ENCODE measurements at places on chromosomes 1 and 21.

DNA sequence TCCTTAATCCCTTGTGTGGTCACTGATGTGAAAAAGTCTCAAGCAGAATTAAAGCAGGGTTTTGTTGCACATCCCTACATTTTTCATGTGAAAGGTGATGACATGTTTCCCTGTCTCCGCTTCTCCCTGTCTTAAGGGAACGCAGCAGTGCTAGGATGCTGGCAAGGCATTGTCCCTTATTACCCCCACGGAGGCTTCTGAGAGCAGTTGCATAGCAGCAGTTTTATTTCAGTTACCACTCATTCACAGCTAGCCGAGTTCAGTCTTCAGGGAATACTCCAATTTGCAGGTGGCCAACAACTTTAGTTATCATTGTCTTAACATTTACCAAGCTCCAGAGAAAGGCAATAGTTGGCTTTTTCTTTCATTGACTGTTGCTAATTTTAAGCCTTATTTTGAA lies 89.1 kb downstream of the CLEC20A start:
- DNase-seq, result no peak

- DNase-seq, result no peak
Observed at GRCh38 chr1:26038477-26038876, 7.4 kb downstream of the SLC30A2 start.

DNA sequence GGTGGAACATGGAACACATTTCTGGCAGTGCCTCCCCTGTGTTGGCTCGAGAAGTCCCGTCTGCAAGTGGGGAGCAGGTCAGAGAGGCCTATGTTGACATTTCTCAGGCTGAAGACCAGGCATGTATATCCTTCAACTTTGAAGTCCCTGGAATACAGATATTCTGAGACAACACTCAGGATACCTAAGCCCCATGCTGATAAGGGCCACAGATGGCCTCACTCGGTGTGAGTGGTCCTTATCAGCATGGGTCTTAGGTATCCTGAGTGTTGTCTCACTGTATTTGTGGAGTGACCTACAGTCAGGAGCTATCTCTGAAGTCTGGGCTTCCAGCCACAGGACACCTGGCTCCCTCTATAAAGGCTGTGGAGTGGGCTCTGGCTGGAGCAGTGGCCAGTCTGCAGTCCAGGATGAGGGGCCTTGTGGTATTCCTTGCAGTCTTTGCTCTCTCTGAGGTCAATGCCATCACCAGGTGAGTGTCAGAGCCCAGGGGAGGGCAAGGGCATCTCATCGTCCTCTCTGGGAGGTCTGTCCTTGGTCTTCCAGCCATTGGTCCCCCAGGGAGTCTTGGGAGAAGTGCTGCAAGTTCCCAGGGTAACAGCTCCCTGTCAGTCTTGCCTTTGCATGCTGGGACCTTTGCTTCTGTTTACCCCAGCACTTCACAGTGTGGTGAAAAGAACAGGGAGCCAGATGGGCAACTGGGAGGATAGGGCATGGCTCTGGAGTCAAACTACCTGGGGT lies 29.6 kb downstream of the PROK1 start:
- no peak for DNase-seq

DNA sequence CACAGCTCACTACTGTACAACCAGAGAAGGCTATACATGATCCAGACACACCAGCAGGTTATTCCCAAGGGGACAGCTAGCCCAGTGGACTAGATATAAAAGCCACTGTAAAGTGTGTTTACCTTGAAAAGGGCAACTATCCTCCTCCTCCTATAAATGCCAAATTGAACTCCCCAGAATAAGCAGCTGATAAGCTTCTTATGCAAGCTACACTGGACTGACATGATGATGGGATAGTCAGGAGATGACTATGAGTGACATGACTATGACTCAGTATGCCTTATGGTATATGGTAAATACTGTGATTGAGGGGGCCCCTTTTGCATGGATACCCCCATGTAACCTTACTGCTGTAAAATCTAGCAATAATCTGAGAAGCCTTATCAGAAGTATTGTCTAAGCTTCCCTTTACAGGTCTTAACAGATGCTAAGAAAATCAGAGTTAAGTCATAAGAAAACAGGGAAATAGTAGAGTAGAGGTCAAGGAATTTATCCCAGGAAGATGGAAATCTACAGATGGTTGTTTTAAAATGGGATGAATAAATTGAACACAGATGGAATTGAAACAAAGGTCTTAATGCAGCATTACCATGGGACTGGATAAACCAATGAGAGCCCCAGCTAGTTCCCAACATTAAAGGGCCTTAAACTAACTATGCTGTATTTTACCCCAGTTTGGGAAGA lies 55.8 kb downstream of the TRIM33 start:
- DNase-seq, result no peak

DNA sequence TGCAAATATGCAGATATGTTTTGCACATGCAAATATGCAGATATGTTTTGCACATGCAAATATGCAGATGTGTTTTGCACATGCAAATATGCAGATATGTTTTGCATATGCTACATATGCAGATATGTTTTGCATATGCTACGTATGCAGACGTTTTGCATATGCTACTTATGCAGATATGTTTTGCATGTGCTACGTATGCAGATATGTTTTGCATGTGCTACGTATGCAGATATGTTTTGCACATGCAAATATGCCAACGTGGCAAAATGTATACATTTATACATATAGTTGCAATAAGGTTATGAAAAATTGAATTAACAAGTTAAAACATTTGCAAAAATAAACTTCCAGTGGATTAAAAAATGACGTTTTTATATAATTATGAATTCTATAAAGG lies 30.8 kb upstream of the TP53BP2 start:
- DNase-seq, result no peak

DNA sequence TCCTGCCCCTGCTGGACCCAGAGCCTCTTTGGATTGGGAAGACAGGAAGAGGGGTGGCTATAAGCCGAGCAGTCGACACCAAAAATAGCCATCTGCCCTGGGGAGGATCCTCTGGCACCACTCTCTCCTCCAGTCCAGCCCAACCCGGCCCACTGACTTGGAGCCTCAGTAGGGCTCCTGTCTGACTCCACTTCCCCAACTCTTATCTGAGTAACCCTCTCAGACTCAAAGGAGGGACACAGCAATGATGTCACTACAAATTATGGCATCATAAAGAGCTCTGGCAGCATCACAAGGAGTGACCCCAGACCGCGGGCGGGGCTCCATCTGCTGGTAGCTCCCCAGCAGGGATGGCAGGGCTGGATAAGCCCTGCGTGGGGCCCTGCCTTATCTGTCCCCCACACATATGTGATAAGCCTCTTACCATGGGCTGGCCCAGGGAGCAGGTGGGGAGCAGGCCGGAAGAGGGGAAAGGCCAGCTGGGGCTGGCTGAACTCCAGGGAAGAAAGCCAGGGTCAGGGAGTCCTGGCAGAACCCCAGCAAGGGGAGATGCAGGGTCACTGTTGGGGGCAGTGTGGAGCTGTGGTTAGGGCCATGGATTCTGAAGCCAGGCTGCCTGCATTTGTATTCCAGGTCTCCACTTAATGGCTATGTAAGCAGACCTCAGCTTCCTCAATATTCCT lies 4.6 kb upstream of the SLC6A9 start:
- no peak for DNase-seq

- DNase-seq, result peak; percentile 90
Observed at GRCh38 chr1:99808391-99809115, 41.6 kb upstream of the AGL start.

GRCh38 chr21:45950740-45951515 lies 30.6 kb upstream of the COL6A1 start:
- peak; percentile 70 for DNase-seq

DNA sequence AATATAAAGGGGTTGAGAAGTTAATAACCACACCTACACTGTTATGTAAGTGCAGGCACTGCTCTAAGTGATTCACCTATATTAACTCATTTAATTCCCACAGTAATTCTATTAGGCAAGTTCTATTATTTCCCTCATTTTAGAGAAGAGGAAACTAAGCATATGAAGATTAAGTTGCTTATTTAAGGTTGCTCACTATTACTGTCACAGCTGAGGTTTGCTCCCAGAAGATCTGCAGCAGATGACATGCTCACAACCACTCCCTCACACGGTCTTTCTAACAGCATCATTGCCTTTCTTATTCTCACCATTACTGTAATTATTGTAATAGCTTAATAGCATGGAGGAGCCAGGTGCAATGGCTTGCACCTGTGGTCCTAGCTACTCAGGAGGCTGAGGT lies 196.4 kb upstream of the GREM2 start:
- no peak for DNase-seq

GRCh38 chr1:1082239-1082775 lies 8.2 kb upstream of the RNF223 start:
- no peak for DNase-seq

DNA sequence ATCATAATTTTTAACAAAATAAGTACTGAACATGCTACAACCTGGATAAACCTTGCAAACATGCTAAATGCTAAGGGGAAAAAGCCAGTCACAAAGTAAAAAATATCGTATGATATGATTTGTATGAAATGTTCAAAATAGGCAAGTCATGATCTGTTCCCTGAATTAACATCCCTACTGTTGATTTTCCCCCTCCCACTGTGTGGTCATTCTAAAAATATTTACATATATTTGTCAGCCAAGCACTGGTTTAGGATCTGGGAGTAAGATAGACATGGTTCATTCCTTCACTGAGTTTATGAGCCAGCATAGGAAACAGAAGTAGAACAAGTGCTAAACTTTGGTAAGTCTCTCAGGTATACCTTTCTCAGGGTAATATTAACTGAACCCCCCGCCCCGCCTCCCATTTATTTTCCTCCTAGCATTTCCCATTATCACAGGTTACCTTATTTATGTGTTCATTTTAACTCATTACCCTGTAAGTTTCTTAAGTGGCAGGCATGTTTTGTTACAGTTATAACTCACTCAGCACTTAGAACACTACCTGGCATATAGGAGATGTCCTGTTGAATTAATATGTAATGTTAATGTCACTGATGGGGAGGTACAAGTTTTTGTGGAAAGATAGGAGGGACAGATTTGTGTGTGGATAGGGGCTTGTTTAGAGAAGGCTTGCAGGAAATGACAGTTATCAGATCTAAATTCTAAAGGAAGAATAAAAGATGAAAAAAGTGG lies 12.3 kb downstream of the UQCRH start:
- peak; percentile 46 for DNase-seq
